Left lung (tissue), 14 donors: ENCODE measurements at places on chromosomes 1 and 21. TPM values are rescaled to one million over a fixed set of nuclear protein-coding genes. Genes with fewer than 3 reads are reported as not detected.

DNA sequence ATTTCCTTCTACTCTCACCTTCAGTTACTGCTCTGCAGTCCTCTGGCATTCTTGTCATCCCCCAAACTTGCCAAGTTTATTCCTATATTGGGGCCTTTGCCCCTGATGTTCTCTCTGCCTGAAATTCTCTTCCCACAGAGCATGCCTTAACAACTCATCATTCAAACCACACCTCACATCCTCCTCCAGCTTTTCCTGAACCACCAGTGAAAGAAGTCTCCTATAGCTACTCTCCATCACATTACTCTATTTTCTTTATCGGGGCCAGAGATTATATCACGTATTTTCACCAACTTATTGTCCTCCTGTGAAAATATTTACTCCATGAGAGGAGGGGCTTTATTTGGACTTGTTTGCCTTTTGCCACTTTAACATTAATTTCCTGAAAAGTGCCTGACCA is 32.1 kb downstream of the EXTL2 start:
- no peak for DNase-seq

- no peak for DNase-seq
Measured at GRCh38 chr1:55585402-55585792, 370.2 kb upstream of the USP24 start.

DNA sequence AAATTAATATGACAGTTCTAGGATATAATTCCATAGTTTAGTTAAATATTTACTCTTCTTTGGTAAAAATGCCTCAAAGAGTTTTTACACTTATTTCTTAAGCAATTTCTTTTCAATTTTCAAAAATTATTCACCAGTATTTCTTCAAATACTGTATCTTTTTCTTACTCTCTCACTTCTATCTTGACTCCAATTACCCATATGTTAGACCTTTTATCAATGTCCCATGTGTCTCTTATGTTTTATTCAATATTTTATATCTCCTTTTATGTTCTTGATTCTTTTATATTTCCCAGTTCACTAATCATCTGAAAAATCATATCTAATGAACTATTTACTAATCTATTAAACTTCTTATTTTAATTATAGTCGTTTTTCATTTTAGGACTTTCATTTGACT is 11.5 kb upstream of the LRIF1 start:
- DNase-seq = no peak

Gene RAD54L
- 8.6 TPM for polyA plus RNA-seq

Gene NPR1
- 14.3 TPM for polyA plus RNA-seq

Gene TSSK3
- 5.9 TPM for polyA plus RNA-seq
